Fibroblast of skin of left biceps (primary cell): ENCODE measurements at places on chromosomes 3 and 15.

DNA sequence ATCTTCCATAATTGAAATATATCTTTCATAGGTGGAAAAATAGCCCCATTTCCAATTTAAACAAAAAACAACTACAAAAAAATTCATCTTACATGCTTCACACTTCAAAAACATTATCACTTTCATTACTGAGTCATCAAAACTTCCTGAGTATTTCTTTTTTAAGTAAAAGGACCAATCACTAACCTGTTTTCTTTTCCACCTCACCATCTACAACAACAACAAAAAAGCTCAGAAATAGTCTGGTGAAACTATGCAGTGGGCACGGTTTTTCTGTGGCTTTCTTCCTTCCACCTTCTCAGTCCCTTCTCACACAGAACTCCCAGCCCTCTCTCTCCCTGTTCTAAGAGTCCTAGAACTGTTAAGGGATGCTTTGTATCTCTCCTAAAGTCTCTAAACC lies 20.3 kb upstream of the TNIK start:
- DNase-seq: no peak

GRCh38 chr3:134361162-134361835 lies 12.9 kb downstream of the AMOTL2 start:
- DNase-seq: no peak

DNA sequence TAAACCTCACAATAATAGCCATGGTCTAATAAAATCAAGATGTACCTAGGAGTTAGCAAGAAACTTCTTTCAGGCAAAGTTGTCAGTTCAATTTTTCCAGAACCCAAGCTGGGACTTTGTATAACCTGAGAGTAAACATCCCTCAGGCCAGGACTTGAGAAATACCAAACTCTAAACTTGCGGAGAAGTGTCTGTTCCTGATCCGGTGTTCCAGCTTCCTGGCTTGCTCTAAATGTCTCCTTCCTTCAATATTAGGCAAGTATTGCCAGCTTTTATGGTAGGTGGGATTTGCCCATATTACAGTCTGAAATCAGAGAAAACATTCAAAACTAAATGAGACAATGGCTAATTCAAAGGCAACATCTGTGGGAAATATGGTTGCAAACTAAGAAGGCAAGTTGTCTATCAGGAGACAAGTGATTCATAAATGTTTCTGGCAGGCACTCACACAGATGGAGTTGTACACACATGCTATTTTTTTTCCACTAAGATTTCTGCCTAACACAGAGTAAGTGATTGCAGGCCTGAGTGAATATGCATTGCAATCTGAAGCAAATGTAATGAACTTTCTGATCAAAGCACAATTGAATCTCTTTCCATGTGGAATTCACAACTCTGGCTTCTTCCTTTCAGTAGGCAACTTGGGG lies 88.3 kb upstream of the COL8A1 start:
- DNase-seq: peak; percentile 68

- no peak for DNase-seq
Measured at GRCh38 chr3:133058243-133058642, 20.1 kb downstream of the TMEM108 start.

- no peak for DNase-seq
Measured at GRCh38 chr3:99344216-99344615, 294.2 kb upstream of the COL8A1 start.

DNA sequence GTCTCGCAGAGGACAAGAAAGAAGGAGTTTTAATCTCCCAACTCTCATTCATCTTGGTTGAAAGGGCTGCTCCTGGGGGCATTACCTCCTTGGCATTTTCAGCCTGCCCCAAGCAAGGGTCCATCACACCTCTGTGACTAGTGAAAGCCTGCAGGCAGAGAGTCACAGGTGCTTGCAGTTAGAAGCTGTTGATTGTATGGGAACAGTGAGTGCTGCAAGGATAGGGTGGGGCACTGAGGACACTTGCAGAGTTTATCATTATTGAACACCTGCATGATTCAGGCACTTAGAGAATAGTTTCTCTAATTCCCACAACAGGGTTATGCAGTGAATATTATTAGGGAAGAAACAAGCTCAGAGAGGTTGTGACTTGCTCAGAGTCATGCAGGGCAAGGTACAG lies 41.7 kb upstream of the IGF2BP2 start:
- no peak for DNase-seq

DNA sequence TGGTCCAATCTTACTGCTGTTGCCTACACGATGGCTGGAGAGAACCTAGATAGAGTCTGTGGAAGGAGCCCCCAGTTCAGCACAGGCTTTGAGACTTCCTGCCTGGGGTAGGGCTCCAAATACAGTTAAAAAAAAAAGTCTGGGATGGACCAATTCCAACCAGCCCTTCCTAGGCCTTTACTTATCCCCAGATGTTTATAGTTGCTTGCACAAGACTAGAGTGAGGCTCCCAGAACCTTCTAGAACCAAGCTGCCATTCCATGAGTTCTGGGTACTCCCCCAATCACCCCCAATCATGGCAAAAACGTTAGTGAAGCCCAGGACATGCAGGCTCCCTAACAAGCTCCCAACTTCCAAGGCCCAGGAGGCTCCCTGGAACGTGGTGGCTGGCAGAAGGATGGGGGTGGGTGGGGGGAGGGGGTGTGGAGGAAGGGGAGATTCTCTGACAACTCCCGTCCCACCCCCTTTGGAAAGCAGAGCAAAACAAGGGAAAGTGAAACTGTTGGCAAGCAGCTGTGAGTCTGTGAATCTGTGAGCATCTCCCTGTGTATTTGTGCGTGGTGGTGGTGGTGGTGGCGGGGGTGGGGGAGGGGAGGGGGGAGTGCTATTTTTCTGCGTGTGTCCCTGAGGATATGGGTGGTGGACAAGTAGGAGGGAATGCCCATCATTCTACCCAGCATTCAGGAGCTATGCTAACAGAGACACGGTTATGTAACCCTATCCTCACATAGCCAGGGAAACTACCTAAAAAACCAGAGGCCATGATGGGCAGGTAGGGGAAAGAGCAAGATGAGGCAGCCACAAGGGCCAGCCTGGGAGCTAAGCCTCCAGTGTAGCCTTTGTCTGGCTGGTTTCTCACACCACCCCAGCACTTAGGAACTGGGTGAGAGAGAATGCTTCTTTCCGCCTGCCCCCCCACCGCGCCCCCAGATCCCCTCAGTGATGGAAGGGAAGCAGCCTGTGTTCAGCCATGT lies 2.0 kb downstream of the MST1R start:
- no peak for DNase-seq

DNA sequence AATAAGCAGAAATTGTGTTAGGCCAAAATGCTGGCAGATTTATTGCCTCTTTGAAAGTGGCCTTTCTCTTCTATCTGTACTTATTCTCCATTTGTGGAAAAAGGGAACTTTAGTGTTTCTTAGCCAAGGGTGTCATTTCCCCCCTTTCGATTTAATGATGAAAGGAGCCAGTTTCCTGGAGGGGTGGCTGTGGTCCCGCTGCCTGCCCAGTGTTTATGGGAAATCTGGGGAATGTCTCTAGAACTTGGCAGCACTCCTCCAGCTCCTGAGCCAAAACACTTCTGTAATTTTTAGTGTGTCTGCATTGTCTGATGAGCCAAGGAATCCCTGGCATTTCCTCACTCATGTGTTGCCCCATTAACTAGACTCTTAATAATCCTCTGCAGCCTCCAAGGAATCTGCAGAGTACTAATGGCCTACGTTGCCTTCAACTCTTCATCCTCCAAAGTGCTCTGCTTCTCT lies 448.8 kb downstream of the GRM7 start:
- DNase-seq: peak; percentile 78

- DNase-seq: peak; percentile 99
Measured at GRCh38 chr15:32870240-32871033, 152.6 kb downstream of the GREM1 start.

DNA sequence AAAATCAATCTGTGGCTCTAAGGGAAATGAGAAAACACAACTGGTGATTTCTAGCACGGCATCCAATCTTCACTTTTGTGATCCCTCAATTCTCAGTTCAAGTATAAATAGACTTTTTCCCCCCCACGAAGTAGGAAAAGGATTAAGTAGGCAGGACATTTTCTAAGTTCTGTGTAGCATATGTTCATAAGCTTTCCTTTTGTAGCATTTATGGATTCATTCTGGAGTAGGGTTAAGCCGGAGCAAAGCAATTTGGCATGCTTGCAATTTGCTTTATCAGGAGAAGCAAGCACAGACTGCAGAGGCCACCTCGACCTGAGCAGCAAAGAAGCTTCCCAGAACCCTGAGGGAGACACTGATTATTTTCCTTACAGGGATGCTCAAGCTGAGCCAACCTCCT lies 66.3 kb downstream of the FHIT start:
- DNase-seq: no peak

DNA sequence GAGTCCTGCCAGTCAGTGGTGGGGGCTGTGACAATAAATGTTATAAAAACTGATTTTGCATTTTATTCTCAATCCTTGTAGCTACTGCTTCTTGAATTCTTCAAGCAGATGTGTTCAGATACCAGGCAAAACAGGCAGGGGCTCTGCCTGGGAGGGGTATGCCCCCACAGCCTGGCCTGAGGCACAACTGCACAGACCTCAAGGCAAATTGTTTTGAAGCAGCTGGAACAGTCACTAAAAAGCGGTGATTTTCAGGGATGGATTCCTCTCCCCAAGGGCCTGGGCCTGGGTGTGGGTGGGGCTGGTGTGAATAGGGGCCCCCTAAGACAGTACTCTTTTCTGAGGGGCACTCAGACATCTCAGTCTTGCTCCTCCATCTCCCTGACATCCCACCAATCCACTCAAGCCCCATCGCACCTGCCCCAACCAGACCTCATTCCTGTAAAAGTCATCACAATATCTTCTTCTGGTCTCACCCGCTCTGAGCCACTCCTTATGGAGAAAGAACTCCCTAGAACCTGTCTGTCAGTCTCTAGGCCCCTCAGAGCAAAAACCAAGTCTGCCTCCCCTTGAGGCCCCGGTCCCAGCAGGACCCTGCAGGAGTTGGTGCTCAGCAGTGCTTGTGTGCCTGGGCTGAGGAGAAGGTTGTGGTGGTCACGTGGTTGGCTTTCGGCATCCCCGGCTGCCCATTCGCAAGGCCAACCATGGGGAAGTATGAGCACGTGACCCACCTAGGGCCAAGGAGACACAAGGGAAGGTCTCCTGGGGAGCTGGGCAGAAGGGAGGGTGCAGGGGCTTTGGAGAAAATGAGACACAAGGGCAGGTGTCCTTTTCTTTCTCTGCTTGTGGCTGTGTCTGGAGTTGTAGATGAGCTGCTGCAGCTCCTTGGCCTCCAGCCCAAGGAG lies 2.9 kb upstream of the PSTPIP1 start:
- no peak for DNase-seq

DNA sequence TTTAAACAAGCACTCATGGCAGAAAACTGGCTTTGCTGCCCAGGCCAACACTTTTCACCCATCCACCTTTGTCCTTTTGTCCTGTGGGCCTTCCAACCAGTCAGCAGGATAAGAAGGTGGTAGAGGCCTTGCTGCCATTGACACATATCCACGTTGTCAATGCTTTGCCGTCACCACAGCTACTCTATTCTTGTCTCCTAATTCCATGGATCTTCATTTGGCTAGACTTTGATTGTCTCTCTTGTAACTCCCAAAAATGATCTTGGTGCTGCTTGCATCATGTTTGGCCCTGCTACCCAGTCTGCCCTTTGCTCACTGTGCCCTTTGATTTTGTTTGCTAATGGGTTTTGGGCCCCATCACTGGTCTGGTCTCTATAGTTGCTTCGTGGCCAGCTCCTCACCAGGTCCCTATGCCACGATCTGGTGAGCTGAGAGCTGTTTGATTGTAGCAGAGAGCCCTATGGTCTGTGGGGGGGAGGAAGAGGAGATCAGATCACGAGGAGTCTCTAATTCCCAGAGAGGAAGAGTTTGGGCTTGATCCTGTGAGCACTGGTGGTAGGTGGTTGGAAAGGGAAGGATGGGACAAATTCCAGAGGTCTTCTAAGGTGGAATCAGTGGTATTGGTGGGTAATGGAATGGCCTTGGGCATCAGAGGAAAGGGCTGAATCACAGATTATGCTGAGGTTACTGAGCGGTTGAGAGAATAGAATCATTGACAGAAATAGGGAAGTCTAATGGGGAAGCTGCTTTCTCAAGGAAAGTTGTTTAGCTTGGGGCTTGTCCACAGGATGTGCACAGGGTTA lies 40.3 kb downstream of the ABHD2 start:
- DNase-seq: no peak

- DNase-seq: no peak
Measured at GRCh38 chr3:126367316-126367805, 10.2 kb upstream of the KLF15 start.
